ENCODE measurements at places on chromosomes 6 and 20. TPM values are rescaled to one million over a fixed set of nuclear protein-coding genes. Genes with fewer than 3 reads are reported as not detected.

- peaks cover 15% of the 10 kb centered on the region for H3K4me1 ChIP-seq
- no peak for DNase-seq
- no peak overlapping the region for H3K27ac ChIP-seq
- H3K4me3 ChIP-seq, result no peak overlapping the region
These were observed 12.1 kb upstream of the SERINC3 start for GRCh38 chr20:44533928-44534327.

FAM83C gene
- total RNA-seq, result not detected

- H3K36me3 ChIP-seq, result no peaks in the 10 kb centered on the region
- no peak overlapping the region for H3K27ac ChIP-seq
- H3K27me3 ChIP-seq, result peaks cover 35% of the 10 kb centered on the region
- no peak for DNase-seq
These were observed 3.0 kb downstream of the PPP1R14C start for GRCh38 chr6:150145830-150146229.

- no peaks in the 10 kb centered on the region for H3K4me1 ChIP-seq
- H3K4me3 ChIP-seq, result no peak overlapping the region
- H3K36me3 ChIP-seq, result no peaks in the 10 kb centered on the region
- no peak overlapping the region for H3K27ac ChIP-seq
- no peak for DNase-seq
- H3K27me3 ChIP-seq, result peaks cover 4% of the 10 kb centered on the region
These were observed 142.8 kb upstream of the MYLIP start for GRCh38 chr6:15986027-15986629.

- H3K27ac ChIP-seq, result no peak overlapping the region
- no peak overlapping the region for H3K4me3 ChIP-seq
- no peak for DNase-seq
- no peaks in the 10 kb centered on the region for H3K27me3 ChIP-seq
- no peaks in the 10 kb centered on the region for H3K36me3 ChIP-seq
- no peaks in the 10 kb centered on the region for H3K4me1 ChIP-seq
These were observed 48.7 kb downstream of the YTHDF1 start for GRCh38 chr20:63167026-63167917.
